ENCODE measurements at places on chromosomes 2 and 18.
A peak's percentile ranks its signal among the peaks of the same experiment; 100 is the strongest.

- DNase-seq: no peak
Measured at GRCh38 chr2:98514096-98514639, 69.5 kb downstream of the INPP4A start.

DNA sequence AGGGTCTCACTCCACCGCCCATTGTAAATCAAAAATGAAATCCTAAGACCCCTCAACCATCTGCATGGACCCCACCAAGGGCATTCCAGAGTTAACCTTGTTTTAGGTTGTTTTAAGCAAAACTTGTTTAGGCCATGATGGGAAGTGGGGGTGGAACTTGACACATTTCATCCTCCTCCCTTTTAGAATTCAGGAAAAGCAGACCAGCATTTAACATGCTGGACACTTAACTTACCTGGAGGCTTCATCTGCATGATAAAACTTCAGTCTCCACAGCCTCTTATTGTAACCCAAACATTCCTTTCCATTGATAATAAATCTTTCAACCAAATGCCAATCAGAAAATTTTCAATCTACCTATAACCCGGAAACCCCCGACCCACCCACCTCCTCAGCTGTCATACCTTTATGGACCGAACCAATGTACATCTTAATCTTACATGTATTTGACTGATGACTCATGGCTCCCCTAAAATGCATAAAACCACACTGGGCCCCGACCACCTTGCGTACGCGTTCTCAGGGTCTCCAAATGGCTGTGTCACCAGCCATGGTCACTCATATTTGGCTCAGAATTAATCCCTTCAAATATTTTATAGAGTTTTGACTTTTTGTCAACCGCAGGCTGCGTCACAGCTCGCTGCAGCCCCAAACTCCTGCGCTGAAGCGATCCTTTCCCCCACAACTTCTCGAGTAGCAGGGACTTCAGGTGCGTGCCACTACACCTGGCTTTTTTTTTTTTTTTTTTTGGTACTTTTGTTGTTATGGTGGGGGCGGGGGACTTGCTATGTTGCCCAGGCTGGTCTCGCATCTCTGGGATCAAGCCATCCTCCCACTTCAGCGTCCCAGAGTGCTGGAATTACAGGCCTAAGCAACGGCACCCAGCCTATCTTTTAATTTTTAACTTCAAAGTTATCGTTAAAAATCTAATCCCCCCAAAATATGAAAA, 917 bp downstream of the MPPE1 start:
- DNase-seq: no peak

DNA sequence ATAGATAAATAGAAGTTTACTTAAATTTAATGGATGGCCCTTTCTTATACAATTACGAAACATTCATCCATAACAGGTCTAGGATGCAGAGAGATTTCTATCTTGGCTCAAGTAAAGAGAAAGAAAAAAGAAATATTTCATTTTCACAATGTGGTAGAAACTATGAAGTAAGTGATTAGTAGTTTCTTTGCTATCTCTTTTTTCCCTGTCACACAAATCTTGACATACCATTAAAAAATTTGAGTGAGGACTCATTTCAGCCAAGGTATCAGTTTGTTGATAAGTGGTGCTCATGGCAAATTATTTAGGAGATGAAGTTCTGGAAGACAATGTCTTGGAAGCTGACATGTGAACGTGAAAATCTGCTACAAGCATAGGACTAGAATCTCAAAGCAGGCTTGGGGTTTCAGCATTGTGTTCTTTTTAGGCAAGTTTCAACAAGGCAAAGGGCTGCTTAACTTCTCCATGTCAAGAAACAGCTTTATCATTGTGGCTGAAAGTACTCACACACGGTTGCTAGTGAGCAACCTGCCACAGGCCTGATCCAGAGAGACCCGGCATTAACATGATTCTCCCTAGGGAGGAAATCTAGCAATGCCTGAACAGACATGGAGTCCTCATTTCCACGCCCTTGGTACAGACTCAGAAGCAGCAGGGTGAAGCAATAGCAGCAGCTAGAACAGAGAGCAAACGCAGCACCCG, 414.6 kb downstream of the DLGAP1 start:
- no peak for DNase-seq

DNA sequence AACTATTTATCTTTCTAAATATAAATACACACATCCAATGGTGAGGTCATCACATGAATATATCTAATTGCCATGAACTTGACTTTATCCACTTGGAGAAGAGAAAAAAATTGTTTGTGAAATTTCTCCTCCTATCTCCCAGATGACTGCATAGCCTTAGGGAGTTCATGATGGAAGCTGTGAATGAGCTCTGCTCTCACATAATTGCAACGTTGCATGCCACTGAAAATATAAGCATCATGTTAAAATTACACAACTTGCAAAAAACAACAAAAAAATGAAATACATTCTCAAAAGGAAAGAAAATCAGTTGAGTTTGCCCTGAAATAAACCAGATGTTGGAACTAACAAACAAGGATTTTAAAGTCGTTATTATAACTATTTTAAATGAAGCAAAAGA, 50.6 kb upstream of the OSR1 start:
- no peak for DNase-seq

- DNase-seq: no peak
Measured at GRCh38 chr2:104870100-104870975, 16.4 kb downstream of the POU3F3 start.

- no peak for DNase-seq
Measured at GRCh38 chr2:222332116-222332515, 33.3 kb upstream of the PAX3 start.

DNA sequence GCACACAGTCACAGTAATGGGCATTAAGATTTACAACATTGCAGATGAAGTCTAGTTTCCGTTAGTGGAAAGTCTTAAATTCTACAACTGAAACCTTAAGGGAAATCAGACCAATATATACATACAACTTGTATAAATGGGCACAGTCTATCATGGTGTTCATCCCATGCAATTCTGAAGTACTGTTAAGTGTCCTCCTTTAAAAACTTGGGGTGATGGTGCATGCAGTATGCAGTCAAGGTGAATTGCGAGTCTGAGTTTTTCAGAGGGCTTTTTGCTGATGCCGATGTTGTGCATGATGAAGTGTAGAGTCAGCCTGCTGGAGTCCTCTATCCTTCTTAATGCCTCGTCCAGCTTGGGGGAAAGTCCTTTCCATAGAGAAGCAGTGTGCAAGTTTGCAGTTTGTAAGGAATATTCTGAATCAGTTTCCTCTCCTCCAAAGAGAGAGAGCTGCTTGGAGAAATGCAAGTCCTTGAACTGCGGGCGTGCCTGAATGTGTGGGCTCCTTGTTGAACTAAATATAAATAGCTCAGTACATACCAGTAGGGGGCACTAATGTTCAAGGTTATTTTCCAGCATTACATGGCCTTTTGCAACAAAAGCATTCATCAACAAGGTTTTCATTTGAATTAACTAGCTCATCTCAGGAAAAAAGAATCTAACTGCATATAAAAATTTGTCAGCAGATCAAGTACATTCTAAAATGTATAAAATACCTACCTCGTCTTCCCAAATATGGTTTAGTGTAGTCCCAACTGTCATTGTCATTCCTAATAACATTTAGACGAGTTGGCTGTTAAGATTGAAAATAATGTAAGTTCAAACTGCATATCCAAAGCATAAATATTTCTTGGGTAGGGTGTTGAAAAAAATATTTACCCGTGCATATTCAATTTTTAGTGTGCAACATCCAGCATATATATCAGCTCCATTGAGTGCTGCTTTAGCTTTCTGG, 21.3 kb downstream of the HNRNPLL start:
- DNase-seq: peak; percentile 38

GRCh38 chr18:35038881-35039491, 2.2 kb upstream of the MAPRE2 start:
- no peak for DNase-seq

DNA sequence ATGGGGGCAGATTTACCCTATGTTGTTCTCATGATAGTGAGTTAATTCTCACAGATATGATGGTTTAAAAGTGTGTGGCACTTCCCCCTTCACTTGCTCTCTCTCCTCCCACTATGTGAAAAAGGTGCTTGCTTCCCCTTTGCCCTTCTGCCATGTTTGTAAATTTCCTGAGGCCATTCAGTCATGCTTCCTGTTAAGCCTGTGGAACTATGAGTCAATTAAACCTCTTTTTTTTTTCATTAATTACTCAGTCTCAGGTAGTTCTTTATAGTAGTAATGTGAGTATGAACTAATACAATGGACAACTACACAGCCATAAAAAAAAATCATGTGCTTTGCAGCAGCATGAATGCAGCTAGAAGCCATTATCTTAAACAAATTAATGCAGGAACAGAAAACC, 118.5 kb downstream of the CALCRL start:
- DNase-seq: no peak

DNA sequence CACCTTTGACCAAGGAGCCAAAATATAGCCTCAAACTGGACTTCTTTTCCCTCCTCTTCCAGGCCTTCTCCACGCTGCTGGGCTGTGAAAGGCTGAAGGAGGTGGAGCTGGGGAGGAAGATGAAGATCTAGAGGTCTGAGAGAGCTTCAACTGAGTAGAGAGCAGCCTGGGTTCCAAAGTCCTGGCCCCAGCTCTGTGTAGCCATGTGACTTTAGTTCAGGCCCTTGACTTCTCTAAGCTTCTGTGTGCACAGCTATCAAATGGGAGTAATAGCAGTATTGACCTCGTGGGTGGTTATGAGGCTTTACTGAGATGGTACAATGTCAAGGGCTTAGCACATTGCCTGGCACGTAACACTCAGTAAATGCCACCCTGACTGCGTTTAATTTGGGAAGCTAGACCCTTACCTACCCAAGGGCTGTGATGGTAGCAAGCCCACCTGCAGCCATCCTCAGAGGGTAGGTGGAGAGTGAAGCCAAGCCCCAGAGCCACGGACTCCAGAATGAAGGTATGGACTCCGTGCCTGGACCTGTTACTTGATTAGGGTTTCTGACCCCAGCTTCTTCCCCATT, 38.4 kb downstream of the SERTAD2 start:
- DNase-seq: no peak

GRCh38 chr2:184562532-184562931, 35.8 kb upstream of the ZNF804A start:
- DNase-seq: no peak

DNA sequence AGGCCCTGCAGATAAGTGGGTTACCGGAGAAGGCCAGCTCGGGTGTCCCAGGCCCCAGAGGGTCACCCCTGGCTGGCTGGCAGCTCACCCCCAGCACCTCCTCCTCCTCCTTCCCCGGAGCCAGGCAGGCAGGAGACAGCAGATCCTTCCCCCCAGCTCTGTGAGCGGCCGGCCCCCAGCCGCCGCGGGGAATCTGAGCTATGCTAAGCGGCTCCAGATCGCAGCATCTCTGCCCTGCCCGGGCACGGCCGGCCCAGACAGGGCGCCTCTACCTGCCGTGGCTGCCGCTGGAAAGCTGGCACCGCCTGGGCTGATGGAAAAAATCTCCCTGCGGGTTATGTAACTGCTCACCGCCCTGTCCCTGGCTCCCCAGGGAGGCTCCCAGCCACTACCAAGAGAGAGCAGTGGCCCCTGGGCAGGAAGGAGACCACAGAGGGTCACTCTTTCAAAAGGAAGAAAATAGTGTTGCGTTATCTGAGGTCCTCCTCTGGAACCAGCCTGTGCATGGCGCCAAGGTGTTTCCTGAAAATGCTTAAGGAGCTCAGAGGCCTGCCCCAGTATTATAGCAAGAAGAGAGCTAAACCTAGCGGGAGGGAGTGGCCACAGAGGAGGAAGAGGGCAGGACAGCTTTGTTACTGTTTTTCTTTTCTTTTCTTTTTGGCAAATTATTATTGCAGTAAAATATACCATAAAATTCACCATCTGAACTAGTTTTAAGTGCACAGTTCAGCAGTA, 179.0 kb downstream of the SMAD7 start:
- DNase-seq: no peak

- no peak for DNase-seq
Measured at GRCh38 chr2:80527119-80527518, 222.6 kb upstream of the LRRTM1 start.

DNA sequence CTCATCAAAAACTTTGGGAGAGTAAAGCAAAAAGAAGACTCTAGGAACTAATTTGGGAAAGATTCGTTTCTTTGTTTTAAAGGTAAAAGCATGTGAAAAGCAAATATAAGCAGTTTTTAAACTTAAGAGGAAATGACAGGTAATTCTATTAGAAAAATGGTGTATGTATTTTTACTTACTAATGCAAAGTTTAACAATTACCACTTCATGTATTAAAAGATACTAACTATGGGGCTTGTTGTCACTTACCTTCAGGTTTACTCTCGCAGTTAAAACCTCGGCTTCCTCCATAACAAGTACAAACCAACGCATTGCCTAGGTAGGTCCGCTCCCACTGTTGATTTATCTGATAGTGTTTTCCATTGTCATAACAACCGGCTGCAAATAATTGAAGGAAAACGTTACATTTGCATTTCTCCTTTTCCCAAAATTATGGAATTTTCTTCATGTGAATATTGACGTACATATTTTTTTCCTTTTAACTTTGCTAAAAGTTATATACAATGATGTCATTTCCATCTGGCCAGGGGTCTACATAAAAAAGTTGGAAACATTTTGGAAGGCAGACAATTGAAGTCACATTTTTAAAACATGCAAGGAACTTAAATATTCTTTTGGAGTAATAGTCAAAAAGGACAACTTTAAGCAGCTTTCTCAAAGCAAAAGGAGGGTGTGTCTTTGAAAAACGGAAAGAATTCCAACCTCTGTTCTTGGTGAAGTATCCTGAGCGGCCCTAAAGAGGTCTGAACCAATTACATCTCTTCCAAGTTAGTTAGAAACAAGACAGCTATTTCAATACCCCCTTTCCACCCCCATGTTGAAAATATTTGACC, 1.2 kb downstream of the FN1 start:
- no peak for DNase-seq

DNA sequence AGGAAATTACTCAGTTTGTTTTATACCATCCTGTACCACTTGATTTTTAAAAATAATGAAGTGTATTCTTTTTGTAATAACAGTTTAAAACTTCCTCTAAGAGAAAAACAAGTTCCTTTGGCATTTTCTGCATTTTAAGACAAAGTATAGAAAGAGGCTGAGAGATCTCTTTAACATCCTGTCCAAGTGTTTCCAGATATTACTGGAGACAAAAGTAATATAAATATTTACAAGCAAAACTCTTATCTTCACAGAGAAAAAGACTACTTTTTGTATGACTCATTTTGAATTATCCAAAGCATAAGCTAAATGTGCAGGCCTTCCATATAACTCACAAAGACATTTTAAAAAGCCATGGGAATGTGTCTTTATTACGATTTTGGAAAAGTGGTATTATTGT, 221.1 kb downstream of the RDH14 start:
- DNase-seq: no peak

- DNase-seq: no peak
Measured at GRCh38 chr2:170607171-170607570, 108.0 kb upstream of the SP5 start.

DNA sequence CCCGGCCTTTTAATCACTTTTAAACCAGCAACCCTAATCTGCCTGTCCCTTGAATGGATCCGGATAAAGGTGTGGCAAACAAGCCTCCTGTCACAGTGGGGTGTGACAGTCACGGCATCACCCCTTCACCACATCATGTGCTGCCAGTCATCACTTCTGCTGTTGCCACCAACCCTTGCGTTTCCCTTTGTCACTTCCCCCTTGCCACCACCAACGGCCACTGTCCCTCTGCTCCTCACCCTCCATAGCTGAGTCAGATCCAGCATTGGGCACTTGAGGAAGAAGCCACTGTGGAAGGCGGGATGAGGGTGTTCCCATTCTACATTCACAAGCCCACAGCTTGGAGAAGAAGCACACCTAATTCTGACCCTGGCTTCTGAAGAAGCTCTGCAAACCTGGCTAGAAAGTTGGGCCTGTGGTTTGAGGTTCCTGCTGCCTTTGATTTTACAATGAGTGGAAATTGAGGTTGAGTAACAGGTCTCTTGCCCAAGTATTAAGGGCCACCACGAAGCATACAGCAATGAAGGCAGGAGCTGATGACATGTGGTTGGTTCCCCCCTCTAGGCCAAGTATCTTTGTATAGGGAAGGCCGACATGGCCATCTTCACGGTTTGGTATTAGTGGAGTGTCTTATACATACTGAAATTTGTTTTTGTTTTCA, 22.9 kb upstream of the DARS1 start:
- DNase-seq: no peak

Data from NCI-H2081 treated with DMSO at 0.1 percent for 48 hours (cell line).